ENCODE measurements at places on chromosomes 6 and 20.

DNA sequence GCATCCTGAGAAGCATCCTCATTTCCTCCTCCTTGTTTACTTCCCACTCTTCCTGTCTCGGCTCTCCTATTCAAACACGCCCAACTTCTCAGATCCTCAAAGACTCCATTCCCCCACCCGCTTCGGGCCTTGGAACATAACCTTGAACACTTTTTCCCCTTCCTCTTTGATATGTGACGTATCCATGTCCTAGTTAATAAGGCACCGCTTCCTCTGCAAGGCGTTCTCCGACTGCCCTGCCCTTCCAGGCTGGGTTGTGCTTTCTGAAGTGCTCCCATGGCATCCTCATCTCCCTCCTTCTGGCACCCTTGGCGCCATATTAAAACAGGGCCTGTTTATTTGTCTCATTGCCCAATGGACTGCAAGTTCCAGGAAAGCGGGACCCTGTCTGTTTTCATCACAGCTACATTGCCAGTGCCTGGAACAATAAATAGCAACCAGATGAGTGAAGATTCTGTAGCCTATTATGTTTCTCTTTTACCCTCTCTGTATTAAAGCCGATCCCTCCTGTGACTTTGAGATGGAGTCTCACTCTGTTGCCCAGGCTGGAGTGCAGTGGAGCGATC lies 115.3 kb upstream of the TRAF3IP2 start:
- no peak for DNase-seq

DNA sequence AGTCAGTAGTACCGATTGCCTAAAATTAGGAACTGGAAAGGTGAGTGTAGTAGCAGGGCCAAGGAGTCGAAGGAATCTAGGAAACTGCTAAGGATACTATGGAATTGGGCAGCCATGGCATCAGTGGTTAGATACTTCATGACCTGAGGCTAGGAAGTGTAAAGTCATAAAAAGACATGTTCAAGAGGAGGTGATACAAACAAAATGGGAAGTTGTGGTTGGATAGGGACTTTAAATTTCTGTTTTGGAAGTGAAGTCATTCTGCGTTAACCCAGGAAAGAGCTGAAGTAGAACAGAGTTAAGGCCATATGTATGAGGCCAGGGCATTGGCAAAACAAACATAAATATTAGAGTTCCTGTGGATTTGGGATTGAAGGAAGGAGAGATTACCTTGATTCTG lies 88.6 kb upstream of the TMEM181 start:
- DNase-seq, result no peak

- DNase-seq, result no peak
These were observed 110.1 kb upstream of the SIM1 start for GRCh38 chr6:100574836-100575235.

- no peak for DNase-seq
These were observed 254.4 kb downstream of the RIMS1 start for GRCh38 chr6:72140795-72141194.

- no peak for DNase-seq
These were observed 133.1 kb upstream of the BACH2 start for GRCh38 chr6:90429713-90430112.

DNA sequence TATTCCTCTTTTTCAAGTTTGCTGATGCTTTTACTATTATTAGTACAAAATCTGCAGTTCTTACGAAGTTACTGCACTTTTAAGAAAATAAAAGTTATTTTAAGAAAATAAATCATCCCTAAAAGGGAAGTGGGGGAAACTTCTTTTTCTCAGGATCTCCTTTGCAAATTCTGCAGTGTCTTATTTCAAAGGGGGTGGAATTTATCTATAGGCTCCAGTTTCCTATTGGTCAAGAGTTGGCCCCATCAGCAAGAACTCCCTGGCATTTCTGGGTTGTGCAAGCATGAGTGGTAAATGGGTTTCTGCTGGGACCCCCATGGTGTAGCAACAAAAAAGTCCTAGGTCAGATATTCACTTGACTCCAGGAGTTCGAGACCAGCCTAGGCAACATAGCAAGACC lies 136.3 kb upstream of the PRDM1 start:
- DNase-seq, result no peak

- DNase-seq, result no peak
These were observed 57.4 kb upstream of the EDN3 start for GRCh38 chr20:59242714-59243626.

GRCh38 chr6:15535495-15536197 lies 127.2 kb downstream of the DTNBP1 start:
- DNase-seq, result no peak

DNA sequence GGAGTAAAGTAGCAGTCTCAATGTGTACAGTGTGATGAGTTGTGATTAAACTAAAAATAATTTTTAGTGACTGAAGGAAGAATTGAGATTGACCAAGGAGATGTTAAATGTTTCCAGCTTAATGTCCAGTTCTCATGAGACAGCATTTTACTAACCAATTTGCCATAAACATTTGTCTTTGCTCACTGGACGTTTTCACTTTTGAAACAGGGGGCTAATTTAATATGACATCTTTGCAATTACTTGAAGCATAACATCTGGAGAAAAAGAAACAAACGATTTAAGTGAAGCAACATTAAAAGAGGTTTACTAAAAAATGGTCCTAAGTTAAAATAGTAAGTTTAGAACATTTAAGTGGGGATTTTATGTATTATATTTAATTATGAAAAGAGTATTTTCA lies 443.8 kb downstream of the BCKDHB start:
- DNase-seq, result no peak

- no peak for DNase-seq
These were observed 22.6 kb upstream of the HLA-DQB2 start for GRCh38 chr6:32785781-32786533.

- DNase-seq, result no peak
These were observed 38.9 kb upstream of the TNFAIP3 start for GRCh38 chr6:137827977-137828810.

DNA sequence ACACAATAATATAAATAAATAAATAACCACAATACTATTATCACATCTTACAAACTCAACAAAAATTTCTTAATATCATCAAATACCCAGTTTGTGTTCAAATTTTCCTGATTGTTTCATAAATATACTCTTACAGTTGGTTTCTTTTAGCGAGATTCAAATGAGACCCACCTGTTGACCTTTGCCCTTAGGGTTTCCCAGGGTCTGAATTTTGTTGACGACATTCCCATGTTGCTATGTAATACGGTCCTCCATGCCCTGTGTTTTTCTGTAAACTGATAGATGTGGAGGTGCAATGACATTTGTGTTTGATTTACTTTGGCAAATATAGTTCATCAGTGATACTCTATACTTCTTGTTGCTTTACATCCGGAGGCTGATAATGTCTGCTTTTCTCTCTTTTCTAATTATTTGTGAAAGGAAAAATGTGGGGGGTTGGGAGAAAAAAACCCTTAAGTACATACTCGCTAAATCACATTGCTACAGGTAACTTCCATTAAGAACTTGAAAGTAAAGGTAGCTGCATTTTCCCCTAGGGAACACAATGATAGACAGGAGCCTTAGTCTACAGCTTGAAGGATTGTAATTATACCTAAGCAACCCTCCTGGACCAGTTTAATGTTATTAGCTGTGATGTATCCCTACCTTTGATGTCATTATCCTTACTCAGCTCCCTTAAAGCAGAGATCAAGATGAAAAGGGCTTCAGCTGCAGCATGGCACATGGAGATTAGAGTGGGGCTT lies 6.6 kb downstream of the MOG start:
- DNase-seq, result no peak

DNA sequence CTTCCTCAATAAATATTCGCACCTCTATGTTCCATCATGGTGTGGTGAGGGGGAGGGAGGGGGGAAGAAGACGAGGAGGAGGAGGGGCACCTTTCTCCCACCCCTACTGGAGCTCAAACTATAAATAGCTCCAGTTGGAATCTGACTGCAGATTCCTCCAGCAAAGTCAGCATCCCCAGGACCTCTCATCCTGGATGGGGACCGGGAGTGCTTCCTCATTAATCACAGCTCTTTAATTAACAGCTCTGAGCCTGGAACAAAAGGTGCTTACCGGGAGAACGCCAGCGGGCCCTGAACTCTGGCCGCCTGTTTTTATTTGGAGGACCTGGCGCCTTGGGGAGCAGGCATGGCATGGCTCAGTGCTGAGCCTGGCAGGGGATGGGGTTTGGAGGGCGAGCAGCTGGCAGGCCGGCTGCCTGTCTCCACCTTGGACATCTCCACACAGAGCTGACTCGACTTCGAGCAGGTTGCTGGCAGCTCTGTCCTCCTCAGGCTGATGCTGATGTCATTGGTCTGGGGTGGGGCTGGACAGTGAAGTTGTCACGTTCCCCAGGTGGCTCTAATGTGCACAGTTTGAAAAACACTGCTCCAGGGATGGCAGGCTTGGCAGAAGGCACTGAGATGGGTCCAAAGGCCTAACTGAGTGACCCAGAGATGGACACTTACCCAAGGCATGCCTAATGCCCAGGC lies 180.4 kb downstream of the DHX35 start:
- no peak for DNase-seq

DNA sequence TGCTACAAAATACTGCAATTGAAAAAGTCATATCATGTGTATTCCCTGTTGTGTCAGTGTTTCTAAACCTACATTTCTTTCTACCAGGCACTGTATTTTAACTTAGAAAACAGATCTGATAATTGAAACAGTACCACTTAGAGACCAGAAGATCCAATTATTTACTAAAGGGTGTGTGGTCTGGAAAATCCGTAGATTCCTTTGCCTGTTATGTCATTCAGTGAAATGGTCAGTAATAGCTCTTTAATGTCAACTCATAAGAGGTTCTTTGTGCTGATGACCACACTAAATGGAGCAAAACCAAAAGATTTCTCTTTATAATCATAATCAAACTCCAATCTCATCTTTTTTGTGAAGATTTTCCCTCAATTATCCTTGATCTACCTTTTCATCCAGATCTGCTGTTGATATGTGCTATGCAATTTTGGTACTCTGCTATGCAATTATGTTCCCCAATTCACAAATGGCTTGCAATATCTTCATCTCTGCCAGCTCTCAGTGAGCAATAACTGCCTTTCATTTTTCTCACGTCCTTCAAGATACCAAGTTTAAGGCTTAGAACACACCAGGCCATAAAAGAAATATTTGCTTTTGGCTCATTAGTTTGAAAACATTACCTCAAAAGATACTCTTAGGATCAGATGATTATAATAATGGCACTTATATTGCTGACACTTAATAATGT lies 165.5 kb downstream of the MOXD1 start:
- DNase-seq, result no peak

DNA sequence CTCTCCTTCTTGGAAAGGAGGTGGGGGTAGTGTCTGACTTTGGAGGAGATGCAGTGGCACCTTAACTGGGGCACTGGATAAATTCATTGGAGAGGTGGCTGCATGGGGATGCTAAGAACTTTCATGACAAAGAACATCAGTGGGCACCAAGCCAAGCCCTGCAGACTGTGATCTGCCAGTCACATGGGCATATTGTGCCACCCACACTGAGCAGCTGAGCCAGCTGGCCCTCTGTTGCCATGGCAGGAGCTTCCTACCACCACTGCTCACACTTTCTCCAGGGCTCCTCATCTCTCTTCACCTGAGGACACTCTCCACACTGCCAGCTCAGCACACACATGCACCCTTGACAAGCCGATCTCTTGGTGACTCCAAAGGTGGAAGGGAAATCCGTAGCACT lies 715.6 kb downstream of the QKI start:
- DNase-seq, result no peak

- no peak for DNase-seq
These were observed 79.1 kb upstream of the SLC22A23 start for GRCh38 chr6:3535776-3536435.

DNA sequence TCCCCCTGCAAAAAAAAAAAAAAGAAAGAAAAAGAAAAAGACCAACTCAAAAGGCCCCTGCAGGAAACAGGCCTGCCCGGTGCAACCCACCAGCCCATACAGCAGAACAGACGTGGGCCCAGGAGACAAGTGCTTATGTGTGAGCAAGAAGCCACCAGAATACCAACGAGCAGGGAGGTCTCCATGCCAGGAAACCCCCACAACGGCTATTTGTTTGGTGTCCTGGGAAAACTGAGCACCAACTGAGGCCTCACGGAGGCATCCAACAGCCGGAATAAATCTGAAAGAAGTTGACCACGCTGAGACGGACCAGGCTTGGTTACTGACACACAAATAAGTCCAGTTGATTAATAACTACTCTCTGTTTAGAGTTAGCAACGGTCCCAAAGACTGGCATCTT lies 29.7 kb downstream of the PTPRT start:
- no peak for DNase-seq

GRCh38 chr6:168155193-168155592 lies 76.2 kb upstream of the FRMD1 start:
- no peak for DNase-seq

DNA sequence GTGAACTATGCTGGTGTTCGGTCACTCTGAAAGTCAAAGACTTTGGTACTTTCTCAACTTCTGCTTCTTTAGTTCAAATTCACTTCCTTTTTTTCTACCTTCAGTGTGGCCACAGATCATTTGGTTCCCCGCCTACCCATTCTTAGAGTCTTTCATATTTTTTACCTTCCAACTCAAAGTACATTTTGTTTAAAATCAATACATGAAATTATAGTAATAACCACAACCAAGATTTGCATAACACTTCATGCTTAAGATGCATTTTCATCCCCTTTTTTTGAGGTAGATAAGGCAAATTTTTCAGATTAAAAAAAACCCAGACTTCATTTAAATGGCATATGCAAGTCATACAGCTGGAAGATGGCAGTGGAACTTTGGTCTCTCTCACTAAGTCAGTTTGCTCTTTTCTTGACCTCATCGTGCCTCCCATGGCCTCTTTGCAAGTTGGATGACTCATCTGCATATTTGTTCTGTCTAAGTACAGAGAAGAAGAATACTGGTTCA lies 11.9 kb upstream of the CNR1 start:
- DNase-seq, result no peak

- no peak for DNase-seq
These were observed 38.8 kb downstream of the C6orf52 start for GRCh38 chr6:10655508-10656055.

- no peak for DNase-seq
These were observed 49.5 kb downstream of the SMAP1 start for GRCh38 chr6:70717038-70717801.

GRCh38 chr6:12394170-12394569 lies 104.0 kb downstream of the EDN1 start:
- DNase-seq, result no peak

DNA sequence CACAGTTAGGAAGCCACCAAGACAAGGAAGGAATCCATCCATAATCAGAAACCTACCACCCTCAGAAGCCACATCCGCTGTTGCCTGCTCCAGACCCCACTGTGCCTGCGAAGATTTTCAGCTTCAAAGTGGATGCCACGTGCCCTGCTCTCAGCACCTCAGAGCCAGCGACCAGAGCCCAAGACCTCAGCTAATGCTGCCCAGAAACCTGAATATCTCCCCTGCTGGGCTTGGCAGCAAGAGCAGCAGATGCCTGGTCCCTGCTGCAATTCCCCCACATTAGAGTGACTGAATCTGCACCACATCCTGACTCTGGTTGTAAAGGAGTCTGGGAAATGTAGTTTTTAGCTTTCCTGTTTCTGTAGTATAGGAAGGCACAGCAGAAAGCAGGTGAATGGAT lies 10.7 kb upstream of the ULBP3 start:
- DNase-seq, result no peak

Measured in activated T-helper 1 cell treated with Interleukin-2 at 50 U/mL for 16 hours (primary cell).